ENCODE measurements at places on chromosomes 12 and 14.

DNA sequence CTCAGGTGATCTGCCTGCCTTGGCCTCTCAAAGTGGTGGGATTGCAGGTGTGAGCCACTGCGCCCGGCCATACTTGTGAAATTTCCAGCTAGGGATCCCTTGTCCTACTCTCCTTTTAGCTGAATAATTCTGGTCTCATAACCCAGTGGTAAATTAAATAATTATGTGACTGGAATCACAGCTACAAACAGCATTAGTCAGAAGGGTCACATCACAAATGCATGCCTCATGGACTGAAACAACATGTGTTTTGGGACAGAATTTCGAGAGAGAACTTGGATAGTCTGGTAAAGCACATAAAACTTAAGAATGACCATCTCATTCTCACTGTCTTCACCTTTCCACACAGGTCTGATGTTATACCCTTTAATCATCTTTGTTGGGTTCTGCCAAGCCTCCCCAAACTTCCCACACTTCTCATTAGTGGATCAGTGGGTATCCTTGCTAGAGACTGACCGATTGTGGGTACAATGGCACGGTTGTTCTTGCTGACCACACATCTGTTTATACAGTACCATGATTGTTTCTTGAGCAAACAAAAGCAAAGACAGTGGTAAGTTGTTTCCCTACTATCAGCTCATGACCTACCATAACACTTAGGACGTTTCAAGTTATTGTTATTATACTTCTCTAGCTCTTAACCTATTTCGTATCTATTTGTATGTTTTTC, 5.1 kb downstream of the GPRC5D start:
- no peak for DNase-seq

GRCh38 chr14:83867566-83868225, 1662.2 kb upstream of the FLRT2 start:
- no peak for DNase-seq

GRCh38 chr14:36367985-36368774, 47.7 kb upstream of the MBIP start:
- DNase-seq = no peak

- DNase-seq = peak; percentile 25
These were observed 16.3 kb downstream of the DYNC1H1 start for GRCh38 chr14:101980700-101981099.

DNA sequence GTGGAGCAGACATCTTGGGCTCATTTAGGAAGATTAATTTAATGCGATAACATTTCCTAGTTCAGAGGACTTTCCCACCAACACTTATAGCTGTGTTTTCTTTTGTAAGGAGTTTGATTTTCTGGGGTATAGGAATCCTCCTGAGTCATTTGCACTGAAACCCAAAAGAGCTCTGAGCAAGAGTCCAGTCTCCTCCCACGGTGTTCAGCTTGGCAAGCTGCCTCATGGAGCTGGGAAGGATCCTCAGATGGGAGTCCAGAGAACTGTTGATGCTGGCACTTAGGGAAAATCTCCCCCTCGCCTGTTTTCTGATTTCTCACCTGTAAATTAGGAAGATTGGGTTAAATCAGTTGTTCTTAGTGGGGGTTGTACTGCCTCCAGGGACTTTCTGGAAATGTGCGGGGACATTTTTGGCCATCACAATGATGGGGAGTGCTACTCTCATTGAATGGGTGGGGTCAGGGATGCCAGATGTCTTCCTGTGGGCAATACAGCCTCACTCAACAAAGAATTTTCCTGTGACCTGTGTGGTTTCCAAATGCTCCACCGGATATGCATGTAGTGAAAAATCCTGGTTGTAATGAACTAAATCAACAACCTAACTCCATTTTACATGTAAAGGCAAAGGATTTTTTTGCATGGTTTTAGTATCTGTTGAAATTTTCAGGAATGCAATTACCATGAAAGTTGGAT, 150.6 kb downstream of the ADCK1 start:
- no peak for DNase-seq

GRCh38 chr12:113697651-113698509, 226.2 kb upstream of the LHX5 start:
- DNase-seq = no peak

- DNase-seq = no peak
These were observed 9.5 kb upstream of the LUM start for GRCh38 chr12:91120781-91121180.

- DNase-seq = no peak
These were observed 77.5 kb downstream of the LIN7A start for GRCh38 chr12:80860206-80860605.

GRCh38 chr12:69966409-69966808, 141.4 kb downstream of the MYRFL start:
- no peak for DNase-seq

- DNase-seq = peak; percentile 65
These were observed 122.7 kb downstream of the SLC38A6 start for GRCh38 chr14:61103541-61104339.

DNA sequence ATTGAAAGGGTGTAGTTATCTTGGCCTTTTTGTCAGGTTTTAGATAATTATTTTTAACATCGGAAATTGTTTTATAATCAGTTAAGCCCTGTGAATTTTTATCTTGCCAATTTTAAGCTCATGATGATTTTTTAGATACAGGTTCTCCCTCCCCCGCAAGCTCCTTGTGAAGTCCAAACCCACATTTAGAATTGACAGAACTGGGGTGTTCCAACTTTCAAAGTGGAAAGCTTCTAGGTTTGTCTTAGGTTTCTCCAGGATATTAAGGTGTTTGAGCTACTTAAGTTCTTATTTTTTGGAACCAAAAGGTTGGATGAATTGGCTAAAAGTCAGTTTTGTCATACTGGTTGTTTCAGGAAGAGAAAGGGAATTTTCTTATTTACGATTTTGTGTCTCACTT, 49.1 kb downstream of the ATP2A2 start:
- DNase-seq = no peak

All from iPS-NIHi11 (cell line).